Right lobe of liver (tissue), 6 donors: ENCODE measurements at places on chromosomes 3 and 15.

GRCh38 chr15:73716417-73716816, 32.2 kb downstream of the CD276 start:
- DNase-seq: no peak

DNA sequence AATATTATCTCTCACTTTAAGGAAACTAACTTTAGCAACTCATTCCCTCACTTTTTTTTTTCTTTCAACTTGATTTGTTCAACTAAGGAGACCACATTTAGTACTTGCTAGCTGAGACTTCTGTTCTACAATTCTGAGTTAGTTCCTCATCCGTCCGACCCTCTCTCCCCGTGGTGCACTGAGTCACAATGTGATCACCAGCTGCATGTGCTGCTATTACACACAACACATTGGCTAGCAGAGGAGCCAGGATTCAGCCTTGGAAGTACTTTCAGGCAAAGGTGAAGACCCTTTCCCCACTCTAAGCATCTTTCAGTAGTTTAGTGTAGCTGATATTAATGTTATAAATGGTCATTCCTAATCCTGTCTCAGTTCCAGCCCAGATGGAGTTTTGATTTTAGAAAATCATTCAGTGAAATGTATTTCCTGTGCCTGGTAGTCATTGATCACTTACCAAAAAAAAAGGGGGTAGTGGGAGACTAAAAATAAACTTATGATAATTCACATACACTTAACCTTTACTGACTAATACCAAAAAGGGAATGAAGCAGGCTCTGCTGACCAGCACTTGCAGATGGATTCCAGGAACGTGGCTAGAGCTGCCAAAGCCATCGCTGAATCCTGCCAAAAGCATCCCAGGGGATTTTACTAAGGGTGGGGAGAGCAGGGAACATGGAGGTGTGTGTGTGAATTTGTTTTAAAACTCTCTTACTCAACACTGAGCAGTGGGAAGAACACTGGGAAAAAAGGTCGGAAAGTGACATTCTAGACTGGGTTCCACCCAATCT, 424.8 kb downstream of the LPP start:
- peak; percentile 63 for DNase-seq

DNA sequence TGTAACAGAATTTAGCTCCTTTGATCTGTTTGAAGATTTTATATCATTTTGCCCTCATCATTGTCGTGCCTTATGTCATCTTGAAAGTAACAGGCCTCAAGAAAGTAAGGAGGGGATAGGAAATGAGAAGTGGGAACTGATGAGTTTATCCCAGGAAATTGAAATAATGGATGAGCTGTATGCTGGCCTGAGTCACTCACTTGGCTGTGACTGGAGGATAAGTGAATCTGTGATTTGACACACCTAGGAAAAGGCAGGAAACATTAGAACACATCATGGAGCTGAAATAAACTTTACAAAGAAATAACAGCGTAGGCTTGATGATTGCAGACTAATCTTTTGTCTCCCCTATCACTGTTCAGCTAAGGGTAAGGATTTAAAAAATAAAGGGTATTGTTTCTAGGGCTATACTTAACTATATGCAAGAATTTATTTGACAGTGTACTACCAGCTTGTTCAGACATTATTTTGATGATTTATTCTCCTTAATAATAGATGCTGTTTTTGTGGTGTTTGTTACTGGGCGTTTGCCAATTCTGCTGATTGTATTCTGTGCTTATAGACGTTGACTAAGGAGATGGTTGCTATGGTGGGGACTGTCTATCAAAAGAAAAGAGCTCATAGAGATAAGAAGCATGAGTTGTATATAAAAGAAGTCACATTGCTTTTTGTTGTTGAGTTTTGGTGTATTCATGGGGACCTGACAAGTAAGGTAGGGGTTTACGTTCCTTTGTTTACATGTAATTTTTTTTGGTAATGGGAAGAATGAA, 105.6 kb upstream of the ROPN1 start:
- no peak for DNase-seq

DNA sequence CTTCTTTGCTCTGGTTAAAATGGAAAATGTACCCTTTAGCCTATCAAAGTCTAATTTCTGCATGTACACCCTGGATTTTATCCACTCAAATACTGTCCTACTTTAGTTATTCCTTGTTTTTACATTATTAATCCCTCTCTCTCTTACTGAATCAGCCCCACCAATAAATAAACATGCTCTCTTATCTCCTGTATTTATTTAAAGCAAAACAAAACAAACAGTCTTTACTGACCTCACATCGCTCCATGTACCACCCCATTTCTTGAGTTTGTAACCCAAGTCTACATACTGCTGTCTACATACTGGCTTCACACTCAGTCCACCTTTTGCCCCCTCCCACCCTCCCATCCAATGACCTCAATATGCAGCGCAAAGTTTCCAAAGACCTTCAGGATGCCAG, 113.3 kb upstream of the RORA start:
- no peak for DNase-seq

DNA sequence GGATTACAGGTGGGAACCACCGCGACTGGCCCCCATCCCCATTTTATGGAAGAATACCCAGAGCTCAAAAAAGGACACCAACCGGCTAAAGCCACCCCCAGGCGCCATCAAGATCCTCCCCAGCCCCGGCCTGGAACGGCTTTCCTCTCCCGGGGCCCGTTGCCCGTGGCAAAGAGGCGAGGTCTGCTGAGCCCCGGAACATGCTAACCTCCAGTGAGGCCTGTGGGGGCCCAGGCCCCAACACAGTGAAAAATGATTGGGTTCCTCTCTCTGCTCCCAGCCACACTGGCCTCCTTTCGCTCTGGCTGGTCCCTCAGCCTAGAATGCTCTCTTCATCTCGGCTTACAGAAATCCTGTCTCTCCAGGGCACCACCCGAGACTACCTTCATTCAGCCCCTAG, 46.5 kb upstream of the SMAD6 start:
- DNase-seq: no peak
